NCI-H510A (cell line): ENCODE measurements at places on chromosomes 7 and 10.

DNA sequence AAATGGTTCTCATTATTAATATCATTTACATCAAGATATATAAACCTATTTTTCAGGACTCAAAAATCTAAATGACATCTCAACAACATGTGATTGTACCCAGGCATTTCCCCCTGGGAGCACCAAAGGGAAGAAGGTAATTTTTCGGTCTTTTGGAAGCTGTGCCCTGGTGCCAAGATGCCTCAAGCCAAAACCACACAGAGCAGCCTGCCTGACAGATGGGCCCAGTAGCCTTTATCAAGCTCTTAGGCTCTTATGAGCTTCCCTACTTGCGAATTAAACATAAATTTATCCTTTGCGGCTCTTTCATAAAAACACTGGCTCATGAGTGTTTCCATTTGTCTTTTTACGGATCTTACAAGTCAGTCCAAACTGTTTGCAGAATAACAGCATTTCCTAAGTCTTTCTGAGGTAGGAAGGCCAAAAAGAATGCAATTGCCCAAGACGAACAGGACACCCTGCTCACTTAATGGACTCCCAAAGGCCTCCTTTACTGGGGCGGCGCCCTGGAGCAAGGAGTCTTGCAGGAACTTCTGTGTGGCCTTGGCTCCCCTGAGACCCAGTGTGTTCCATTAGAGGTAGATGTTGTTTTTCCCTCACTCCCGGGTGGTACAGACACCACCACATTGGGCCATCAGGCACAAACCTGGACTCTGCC lies 4.1 kb upstream of the RASSF4 start:
- DNase-seq = no peak

DNA sequence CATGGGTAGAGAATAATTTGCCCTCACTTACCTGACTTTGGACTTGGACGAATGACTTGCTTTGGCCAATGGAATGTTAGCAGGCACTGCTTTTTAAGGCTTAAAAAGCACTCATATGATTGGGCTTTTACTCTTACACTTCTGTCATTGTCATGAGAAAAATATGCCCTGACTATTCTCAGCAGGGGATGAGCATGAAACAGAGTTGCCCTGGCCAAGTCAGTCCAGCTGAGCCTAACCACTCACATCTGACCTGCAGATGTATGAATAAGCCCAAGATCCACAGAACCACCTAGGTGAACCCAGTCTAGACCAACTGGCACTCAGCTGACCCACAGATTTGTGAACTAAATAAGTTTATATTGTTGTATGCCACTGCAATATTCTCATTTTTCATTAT lies 573.5 kb downstream of the TNS3 start:
- no peak for DNase-seq

DNA sequence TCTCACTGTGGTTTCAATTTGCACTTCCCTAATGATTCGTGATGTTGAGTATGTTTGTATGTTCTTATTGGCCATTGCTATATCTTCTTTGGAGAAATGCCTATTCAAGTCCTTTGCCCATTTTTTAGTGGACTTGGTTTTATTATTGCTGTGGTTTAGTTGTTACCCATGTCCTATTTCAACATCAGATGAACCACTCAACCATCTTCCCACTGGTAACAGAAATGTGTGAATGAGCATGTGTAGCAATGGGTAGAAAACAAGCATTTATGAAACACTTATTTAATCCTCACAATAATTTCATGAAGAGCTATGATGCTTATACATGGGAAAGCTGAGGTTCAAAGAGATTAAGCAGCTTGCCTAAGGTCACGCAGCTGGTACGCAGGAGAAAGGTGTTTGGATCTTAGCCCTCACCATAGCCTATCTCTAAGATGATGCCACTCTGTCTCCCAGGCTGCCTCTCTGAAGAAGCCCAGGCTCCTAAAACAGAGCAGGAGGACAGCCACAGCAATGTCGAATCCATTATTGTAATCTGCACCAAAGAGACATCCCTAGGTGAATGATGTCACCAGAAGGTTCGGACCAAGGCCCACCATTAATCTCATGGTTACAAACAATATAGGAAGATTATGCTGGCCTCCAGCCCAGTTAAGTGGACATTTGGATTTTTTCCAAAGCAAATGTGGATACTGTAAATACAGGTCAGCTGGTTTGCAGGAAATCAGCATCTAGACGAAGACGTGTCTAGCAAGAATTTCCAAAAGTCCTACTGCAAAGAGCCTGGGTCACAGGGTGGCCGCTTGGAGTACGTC lies 447.6 kb upstream of the ZMIZ1 start:
- DNase-seq = no peak

DNA sequence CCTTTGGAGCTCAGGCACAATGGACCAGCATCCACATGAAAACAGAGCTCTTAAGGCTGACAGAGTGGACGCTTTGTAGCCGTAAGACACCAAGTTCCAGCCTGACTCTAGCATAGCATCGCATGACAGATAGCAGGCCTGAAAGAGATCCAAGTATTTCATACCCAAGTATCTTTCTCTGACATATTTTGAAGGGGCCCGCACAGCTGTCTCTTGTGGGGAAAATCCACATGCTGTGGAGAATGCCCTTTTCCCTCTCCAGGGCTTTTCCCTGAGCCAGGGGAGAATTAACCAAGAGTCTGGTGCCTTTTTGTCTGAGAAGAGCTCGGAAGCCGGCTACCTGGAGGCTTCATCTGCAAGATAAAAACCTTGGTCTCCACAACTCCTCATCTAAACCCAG lies 51.0 kb downstream of the CFAP46 start:
- no peak for DNase-seq

- no peak for DNase-seq
Observed at GRCh38 chr10:102376901-102377300, 18.6 kb upstream of the NFKB2 start.

- no peak for DNase-seq
Observed at GRCh38 chr10:2079603-2080078, 342.3 kb upstream of the ADARB2 start.

- DNase-seq = peak; percentile 87
Observed at GRCh38 chr10:74589226-74589673, 237.2 kb upstream of the KAT6B start.

GRCh38 chr10:34655286-34656170 lies 159.6 kb downstream of the PARD3 start:
- DNase-seq = no peak

- no peak for DNase-seq
Observed at GRCh38 chr7:10998996-10999757, 25.5 kb downstream of the PHF14 start.

- no peak for DNase-seq
Observed at GRCh38 chr10:72167118-72167517, 48.7 kb upstream of the ANAPC16 start.

DNA sequence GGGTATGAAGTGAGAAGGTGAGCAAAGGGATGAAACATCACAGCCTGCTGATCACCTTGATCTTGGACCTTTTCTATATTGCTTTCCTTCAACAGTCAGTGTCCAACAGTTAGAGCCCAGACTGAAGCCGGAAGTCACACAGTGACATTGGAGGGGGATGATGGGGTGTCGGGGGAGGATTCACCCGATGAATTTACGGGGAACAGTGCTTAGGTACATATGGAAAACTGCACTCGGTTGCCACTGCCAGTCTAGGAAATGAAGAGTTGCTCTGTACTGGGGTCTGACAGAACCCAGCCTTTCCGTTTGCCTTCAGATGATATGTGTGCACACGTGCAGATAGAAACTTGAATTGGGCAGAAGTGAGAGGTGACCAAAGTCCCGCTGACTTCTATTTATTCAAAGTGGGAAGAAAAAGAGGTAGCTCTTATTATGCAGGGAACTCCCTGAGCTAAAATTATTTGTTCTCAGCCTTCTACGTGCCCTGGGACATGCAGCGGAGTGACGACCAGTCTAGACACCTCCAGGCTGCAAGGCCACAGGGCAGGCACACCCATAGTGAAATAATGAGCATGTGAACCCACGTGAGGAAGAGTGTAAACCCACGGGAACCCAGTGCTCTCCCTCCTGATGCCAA lies 107.2 kb upstream of the INHBA start:
- no peak for DNase-seq

GRCh38 chr7:116963234-116963633 lies 9.9 kb downstream of the ST7 start:
- no peak for DNase-seq

DNA sequence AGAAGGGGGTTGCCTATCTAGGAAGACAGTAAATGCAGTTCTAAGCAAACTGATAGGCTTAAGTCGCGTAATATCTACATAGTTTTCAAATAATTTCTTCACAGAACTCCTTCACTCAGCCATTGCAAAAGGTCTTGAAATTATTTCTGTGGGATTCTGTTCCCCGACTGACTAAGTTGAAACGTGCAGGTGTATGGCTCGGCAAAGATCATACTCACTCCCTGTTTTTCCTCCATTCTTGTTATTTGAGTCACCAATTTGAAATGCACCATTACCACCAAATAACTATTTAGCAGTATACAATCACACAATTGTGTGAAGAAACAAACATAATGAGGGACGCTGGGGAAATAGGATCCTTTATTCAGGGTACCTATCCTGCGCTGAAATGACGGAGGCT lies 771.1 kb downstream of the GATA3 start:
- DNase-seq = no peak

- DNase-seq = no peak
Observed at GRCh38 chr7:130207642-130208041, at the start of gene SSMEM1. Gene SSMEM1 (plus strand): TSS chr7:130207860. CDS start chr7:130207911, 51 bp downstream.

- no peak for DNase-seq
Observed at GRCh38 chr7:116570306-116570705, 45.5 kb downstream of the CAV1 start.

- no peak for DNase-seq
Observed at GRCh38 chr7:105009667-105010503, 4.1 kb upstream of the KMT2E start.

DNA sequence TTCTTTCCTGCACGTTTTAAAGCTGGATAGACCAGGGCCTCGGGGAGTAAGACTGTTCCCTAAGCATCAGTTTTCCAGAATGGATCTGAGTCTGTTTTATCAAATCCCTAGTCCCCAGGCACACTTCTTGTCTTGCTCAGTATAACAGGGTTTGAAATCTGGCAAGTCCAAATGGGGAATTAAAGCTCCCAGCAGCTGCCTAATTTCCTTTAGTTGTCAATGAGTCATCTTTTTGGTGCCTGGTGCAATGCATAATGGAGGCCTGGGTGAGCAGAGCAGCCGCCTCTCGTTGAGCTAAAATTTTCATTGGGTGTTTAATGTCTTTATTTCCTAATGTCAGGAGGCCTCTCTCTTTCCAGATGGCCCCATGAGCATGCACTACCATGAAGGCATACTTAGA lies 87.9 kb downstream of the STRA8 start:
- DNase-seq = no peak

DNA sequence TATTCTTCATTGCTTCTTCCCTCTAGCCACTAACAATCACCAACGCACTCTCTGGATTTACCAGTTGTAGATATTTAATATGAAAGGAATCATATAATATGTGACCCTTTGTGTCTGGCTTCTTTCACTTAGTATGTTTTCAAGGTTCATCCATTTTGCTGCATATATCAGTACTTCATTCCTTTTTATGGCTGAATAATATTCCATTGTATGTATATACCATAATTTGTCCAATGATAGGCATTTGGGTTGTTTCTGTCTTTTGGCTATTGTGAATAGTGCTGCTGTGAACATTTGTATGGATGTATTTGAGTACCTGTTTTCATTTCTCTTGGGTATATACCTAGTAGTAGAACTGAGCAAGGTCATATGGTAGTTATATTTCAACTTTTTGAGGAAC lies 7.3 kb downstream of the AKAP9 start:
- DNase-seq = no peak

GRCh38 chr10:111747751-111748150 lies 435.8 kb downstream of the GPAM start:
- no peak for DNase-seq

DNA sequence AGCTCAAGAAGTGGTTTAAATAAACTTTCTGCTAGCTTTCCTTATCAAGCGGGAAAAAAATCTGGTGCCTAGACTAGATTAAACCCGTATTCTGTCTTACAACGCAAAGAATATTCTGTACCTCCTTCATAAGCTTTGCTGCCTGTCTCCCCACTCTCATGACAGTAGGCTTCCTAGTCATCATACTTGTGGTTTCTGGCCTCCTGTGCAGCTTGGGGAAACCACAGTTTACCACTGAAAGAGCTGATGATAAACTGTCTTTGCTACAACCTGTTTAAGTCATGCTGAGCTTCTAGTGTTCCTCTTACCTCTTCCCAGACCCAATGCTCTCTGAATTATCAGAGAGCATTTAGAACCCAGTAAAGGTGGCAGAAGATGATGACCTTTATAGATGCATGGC lies 55.0 kb downstream of the PODXL start:
- DNase-seq = no peak
